ENCODE measurements at places on chromosomes 12 and 14. TPM values are rescaled to one million over a fixed set of nuclear protein-coding genes. Genes with fewer than 3 reads are reported as not detected.

GALNT8 gene
- 1.8 TPM for total RNA-seq

B4GALNT3 gene
- total RNA-seq, result 65.4 TPM

CAPZA3 gene
- total RNA-seq, result not detected

DNA sequence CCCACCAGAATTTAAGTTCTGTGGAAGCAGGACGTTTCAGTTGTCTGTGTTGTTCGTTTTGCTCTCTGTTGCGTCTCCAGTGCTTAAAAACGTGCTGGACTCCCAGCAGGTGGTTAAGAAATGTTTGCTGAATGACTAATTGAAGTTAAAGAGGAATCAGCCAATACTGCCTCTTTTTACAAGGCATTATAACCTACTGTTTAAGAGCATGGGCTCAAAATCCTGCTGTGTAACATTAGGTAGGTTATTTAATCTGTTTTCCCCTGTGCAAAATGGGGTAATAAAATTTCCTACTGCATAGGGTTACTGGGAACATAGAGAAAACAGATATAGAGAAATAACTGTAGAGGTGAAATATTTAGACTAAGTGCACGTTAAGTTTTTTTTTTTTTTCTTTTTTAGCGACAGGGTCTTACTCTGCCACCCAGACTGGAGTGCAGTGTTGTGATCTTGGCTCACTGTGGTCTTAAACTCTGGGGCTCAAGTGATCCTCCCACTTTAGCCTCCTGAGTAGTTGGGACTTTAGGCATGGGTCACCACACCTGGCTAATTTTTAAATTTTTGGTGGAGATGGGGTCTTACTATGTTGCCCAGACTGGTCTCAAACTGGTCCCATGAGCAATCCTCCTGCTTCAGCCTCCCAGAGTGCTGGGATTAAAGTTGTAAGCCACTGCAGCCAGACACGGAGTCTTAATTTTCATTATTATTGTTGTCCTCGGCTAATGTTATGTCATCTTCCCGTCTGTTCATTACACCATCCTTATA lies 139.4 kb upstream of the PRICKLE1 start:
- no peak for DNase-seq

DNA sequence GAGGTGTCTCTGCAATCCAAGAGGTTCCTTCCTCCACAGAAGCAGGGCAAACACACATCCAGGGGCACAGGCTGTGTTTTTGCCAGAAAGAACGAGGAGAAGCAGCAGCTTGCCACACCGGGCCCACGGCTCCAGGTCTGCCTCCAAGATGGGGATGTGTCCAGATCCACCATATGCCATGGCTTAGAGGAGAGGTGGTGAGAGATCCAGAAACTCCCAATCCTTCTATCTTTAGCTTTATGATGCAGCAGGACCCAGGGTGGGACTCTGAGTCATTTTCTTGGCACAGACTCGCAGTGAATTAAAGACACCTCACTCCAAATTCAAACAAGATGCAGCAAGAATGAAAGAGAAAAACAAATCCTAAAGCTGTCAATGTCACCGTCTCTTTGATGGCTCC lies 481.4 kb upstream of the TMEM132C start:
- DNase-seq, result peak; percentile 36

C14orf180 gene
- total RNA-seq, result not detected
